ENCODE measurements at places on chromosomes 3 and 15.

- no peak for DNase-seq
These were observed 5.6 kb downstream of the ACAD9 start for GRCh38 chr3:128884992-128885391.

- DNase-seq: peak; percentile 5
These were observed 1.3 kb downstream of the GOLGA8A start for GRCh38 chr15:34436126-34436955.

- DNase-seq: no peak
These were observed 6.2 kb downstream of the ZNF609 start for GRCh38 chr15:64466408-64467141.

- no peak for DNase-seq
These were observed 23.5 kb downstream of the MITF start for GRCh38 chr3:69762768-69763229.

GRCh38 chr3:7820969-7821368 is 680.7 kb upstream of the LMCD1 start:
- no peak for DNase-seq

All from Jurkat, Clone E6-1 (cell line).